ENCODE measurements at places on chromosomes 1 and 21.
A peak's percentile ranks its signal among the peaks of the same experiment; 100 is the strongest.

GRCh38 chr1:201319631-201320030 lies 36.3 kb downstream of the PKP1 start:
- no peak for DNase-seq

DNA sequence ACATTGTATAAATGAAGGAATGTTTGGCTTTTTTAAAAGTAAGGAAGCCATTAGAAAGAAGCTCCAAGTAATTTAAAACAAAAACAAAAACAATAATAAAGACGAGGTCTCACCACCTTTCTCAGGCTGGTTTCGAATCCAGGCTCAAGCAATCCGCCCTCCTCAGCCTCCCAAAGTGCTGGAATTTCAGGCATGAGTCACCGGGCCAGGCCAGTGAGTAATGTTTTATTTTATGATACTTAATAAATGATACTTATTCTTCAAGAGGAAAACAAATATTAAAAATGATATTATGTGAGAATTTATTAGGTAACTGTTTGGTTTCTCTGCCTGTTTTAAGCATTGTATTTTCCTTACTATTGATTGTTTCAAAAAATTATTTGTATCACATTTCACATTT lies 201.4 kb upstream of the BRINP3 start:
- no peak for DNase-seq

- no peak for DNase-seq
Measured at GRCh38 chr1:95948023-95948422, 714.0 kb downstream of the RWDD3 start.

GRCh38 chr1:93061895-93062792 lies 16.9 kb upstream of the MTF2 start:
- no peak for DNase-seq

DNA sequence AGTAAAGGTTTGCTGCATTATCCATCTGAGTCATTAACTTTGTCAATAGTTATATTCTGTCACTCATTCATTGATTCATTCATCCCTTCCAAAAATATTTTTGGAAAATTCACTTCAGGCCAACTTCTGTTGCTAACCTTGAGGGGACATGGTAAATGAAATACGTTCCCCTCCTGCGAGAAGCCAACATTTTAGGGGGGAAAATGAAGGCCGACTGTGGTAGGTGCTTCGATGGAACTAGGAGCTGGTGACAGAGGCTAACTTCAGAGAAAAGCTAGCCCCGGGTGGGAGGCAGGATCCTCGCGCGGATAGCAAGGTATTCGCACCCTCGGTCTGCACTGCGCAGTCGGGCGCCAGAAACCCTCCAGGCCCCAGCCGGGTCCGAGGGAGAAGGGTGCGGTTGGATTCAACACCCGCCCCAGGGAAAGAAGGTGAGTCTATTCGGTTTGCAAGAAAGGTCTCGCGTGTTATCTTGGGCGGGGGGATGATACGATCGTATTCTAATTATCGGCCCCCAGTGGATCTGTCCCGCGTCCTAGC lies 646 bp upstream of the RRP15 start:
- DNase-seq: peak; percentile 57

DNA sequence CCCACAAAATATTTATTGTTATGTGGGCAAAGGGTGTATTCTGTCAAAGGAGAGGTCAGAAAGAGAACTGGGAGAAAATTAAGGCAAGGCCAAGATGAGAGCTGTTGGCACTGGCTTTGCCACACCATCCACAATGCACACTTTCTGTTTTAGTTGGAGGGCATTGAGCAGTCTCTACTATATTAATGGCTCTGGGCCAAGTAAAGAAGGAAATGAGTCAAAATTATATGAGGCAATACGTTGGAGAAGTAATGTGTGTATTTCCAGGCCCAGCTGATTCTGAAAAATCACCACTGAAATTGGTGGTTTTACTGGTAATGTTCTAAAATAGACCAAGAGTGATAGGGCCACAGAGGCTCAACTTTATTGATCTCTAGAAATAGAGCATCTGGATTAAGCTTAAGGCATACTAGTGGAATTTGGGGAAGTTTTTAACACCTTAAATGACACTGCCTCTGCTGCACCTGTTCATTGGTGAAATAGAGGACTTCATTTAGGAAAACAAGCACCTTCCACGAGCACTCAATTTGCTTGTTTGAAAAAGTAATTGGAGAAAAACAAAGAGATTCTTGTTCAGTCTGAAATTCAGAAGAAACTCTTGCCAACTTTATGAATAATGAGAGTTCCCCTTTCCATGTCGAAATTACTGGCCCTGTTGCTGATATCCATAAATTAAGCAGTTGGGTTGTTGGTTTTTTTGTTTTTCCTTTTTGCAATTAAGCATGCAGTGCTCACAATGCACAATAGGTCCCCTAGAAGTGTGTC lies 424.9 kb downstream of the ADGRL2 start:
- no peak for DNase-seq

DNA sequence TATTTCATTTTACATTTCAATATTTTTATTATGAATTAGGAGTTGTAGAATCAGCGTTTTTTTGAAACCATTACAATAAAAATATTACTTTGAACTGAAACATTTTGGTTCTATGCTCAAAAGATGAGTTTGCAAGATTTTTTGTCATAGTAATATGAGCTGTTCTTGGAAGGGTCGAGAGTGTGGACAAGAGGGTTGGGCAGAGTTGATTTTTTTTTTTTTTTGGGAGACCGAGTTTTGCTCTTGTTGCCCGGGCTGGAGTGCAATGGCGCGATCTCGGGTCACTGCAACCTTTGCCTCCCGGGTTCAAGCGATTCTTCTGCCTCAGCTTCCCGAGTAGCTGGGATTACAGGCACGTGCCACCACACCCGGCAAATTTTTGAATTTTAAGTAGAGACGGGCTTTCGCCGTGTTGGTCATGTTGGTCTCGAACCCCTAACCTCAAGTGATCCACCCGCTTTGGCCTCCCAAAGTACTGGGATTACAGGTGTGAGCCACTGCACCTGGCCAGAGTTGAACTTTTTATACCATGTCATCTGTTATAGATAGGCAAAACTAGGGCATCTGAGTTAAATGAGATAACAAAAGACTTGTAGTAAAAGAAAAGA lies 3.3 kb downstream of the CACYBP start:
- no peak for DNase-seq

DNA sequence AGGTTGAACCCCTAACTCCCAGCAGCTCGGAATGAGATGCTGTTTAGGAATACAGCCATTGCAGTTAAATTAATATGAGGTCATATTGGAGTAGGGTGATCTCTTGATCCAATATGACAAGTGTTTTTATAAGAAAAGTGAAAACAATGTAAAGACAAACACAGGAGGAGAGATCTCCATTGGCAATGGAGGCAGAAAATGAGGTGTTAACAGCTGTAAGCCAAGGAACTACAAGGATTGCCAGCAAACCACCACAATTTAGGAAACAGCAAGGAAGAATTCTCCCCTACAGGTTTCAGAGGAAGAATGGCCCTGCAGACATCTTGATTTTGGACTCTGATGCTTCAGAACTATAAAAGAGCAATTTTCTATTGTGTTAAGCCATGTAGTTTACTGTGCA lies 774.3 kb downstream of the MRPL39 start:
- DNase-seq: no peak

DNA sequence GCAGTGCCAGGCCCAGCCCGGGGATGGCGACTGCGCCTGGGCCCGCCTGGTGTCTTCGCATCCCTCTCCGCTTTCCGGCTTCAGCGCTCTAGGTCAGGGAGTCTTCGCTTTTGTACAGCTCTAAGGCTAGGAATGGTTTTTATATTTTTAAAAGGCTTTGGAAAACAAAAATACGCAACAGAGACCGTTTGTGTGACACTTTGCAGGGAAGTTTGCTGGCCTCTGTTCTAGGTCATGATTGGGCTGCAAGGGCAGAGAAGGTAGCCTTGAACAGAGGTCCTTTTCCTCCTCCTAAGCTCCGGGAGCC lies 719 bp downstream of the SOD1 start:
- DNase-seq: no peak

DNA sequence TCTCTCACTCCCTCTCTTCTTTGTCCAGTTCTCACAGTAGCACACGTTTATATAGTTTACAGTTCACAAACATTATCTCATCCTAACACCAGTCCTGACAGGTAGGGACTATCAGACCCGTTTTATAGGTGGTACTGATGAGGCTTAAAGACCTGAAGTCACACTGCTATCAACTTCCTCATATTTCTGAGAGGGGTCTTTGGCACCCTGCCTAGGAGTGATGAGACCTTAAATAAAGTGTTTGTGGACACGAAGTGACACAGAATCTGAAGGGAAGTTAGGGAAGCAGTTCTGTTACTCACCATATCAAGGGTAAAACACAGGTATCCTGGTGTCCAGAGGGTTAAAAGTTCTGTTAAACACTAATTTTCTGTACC lies 590 bp upstream of the TACSTD2 start:
- DNase-seq: no peak

DNA sequence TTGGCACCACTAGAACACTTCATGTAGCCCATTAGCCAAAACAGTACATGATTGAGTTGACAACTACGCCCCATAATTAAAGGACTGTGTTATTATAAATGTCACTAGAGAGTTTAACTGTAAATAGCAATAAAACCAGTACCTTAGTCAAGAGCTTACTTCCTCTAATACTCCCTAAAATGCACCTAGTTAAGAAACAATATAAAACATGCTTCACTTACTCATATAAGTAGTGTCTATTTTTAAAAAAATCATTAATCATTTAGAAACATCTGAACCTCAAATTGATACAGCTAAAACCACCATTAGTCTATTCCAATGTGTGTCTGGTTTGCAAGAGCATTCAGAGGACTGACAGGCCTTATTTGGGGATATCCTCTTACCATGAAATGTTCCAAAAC lies 25.3 kb downstream of the PTP4A2 start:
- DNase-seq: no peak

- DNase-seq: no peak
Measured at GRCh38 chr1:42788021-42788420, 3.2 kb downstream of the TMEM269 start.

GRCh38 chr1:2306151-2306978 lies 78.2 kb downstream of the SKI start:
- DNase-seq: no peak
